Retinal pigment epithelial cell (primary cell): ENCODE measurements at places on chromosomes 12 and 14.

GRCh38 chr14:78836777-78837176, 666.6 kb downstream of the NRXN3 start:
- DNase-seq = peak; percentile 37

DNA sequence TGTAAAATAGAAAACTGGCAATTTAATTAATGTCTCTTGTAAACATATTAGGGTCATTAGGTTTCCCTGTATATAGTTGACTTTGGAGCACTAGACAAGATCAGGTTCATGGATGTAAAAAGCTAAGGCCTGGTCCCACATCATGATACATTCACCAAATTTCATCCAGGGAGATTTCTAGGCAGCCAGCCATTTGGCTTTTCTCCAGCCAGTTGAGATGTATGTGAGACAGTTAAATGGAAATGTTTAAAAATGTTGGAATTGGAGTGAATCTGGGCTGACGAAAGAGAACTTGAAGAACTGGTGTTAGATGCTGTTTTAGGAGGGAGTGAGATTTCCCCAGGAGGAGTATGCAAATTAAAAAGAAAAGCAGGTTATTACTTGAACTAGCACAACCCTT, 41.8 kb upstream of the CLEC14A start:
- no peak for DNase-seq

DNA sequence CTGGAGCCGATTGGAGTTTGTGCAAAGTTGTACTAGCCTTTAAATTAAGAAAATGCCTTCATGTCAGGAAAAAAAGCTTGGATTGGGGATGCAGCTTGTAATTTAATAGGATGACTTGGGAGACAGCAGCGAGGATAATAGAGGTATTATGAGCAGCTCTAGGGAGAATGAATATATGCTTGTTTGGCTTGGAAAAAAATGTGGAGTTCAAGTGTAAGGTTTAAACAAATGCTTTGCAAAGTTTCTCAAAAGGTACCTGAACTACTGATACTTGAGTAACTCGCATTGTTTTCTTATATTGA, 65.3 kb upstream of the RASSF3 start:
- DNase-seq = no peak

- no peak for DNase-seq
Observed at GRCh38 chr12:76341436-76342030, 6.7 kb downstream of the BBS10 start.

DNA sequence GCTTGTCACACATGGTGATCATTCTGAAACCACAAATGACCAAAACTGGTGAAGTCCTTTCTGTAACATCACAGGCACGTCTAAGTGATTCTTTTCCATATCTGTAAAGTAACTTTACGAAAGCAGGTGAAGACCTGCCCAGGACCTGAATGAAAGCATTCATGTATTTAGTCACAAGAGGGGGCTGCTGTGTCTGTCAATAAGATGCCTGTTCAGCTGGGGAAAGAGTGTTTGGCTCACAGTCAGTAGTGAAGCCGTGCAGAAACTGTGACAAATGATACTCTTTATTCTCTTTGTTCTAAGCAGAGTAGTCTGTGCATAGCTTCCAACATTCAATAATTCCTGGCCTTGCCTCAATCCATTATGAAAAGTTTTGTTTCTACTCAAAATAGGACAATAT, 373.5 kb upstream of the OR4E1 start:
- no peak for DNase-seq

DNA sequence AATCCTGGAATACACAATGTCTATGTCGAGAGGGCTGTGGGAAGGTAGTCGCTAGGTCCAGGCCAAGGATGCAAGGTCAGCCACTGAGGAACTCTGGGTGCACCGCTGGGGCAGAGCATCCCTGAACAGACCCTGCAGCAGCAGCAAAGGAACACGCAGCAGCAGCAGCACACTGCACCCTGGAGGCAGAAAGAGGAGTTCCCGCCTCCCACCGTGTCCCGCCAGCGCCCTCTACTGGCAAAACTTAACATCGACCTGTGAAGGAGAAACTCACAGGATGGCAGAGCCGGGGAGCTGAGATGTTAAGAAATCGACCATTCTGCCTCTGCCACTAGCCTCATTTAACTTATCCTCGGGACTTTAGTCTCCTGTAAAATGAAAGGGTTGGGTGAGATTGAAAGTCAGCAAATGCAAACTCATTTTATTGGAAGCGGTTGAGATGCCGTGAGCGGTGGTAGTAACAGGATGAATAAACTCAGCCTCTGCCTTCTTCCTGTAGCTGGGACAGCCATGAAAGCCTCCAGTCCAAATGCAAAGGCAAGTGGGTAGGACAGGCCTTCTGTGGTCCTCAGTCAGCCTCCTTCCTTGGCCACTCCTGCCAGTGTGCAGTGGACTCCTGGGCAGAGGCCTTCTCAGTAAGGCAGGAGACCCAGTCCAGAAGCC, 45.6 kb downstream of the STAB2 start:
- peak; percentile 6 for DNase-seq

DNA sequence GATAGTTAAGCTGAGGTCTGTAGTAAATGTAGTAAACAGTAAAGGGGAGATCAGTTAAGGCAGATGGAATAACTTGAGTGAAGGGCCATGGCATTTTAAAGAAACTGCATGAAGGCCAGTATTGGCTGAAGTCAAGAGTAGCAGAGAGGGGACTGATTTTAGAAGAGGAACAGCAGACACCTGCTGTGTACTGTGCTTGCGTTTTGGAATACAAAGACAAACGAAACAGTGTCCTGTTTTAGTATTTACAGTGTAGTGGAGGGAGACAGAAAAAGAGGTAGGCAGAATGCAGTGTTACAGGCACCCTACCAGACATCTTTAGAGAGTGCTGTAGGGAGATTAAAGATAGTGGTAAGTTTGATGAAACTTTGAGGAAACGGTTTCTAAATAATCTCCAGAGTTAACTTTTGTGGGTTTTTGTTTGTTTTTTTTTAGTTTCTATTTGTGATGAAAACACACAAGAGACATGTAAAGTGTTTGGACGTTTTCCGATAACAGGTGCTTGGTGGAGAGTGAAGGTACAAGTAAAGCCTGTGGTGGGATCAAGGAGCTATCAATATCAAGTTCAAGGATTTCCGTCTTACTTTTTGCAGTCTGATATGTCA, 2.1 kb downstream of the HELB start:
- no peak for DNase-seq

- no peak for DNase-seq
Observed at GRCh38 chr14:59046746-59047145, 141.7 kb upstream of the DAAM1 start.

DNA sequence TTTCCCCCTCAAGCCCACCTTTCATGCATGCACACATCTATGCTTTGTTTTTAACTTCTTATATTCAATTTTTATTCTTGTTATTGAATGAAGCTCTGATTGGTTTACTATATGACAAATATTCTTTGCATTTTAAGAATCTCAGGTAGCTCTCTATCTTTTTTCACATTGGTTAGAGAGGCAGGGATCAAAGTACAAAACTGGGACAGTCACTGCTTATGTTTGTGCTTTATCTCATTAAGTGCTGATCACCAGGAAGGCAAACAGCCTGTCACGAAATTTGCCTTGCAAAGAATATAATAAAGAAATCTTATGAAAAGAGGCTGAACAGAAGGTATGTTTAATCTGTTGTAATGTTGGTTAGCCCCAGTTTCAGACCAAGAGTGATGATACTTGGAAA, 29.7 kb upstream of the INSM2 start:
- DNase-seq = no peak

GRCh38 chr12:130764073-130764472, 48.0 kb upstream of the RIMBP2 start:
- DNase-seq = no peak

- no peak for DNase-seq
Observed at GRCh38 chr14:89298056-89298834, 118.8 kb downstream of the FOXN3 start.

DNA sequence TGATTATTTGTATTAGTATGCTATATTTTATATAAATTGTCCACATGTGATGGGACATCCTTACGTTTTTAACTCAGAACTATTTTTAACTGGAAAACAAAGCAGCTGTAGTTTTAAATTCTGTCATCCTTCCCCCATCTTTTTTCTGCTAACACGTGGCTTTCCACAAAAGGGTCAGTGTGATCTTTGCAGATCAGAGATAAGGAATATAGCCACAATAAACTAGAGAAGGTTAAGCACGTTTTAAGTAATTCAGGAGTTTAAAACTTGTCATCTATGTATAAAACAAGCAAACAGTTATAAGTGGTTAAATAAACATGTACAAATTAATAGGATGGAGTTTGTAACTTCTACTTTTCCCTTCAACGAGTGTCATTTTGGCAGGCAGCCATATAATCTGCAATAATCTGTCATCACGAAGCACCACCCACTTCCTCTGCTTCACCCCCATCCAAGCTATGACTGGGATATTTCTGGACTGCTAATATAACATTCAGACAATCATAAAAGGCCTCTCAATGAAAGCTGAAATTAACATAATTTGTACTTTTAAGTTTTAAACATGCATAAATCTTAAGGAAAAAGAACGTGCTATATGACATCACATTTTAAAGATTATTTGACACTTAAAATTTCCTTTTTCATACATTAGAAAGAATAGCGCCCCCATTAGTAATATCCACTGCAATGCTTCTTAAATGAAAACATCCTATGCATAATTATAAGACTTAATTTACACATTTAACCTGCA, 15.3 kb downstream of the TAOK3 start:
- no peak for DNase-seq

GRCh38 chr12:121217063-121217462, 7.1 kb downstream of the P2RX4 start:
- no peak for DNase-seq

DNA sequence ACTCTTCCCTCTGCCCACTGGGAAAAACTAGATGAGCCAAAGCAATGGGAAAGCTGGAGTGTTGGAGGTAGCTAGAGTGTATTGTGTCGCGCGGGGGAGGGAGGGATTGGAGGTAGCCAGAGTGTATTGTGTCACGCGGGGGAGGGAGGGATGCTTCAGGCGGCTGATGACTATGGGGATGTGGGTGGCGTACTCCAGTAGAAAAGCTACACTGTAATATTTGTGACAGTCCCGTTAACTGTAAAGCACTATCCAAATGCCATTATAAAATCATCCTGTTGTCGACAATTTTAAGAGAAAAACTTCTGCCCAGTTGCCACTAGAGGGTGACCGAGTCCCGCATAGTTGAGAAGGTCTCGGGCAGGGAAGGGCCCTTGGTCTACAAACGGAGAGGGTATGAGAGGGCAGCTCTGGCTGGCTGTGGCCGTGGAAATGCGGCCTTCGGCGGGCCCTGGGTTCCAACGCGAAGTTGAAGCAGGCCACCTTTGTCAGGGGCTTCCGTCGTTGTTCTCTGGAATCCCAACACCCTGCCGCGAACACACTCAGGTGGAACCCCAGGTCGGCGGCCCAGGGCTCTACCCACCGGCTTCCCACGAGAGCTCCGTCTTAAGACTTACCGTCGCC, 15.1 kb upstream of the PLEK2 start:
- DNase-seq = peak; percentile 47

DNA sequence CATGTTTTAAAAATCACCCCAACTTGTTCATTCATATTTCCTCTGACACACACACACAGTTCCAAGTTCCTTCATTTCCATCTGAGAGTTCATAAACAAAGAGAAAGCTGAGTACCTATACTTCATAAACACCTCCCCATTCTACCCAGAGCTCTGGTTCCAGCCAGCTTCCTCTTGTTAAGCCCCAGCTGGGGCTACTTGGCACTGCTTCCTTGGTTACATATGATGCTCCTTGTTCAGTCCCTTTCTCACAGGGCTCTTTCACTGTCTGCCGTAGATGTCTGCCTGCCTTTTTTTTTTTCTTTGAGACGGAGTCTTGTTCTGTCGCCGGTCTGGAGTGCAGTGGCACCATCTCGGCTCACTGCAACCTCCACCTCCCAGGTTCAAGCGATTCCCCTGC, 77.5 kb downstream of the COX16 start:
- DNase-seq = no peak

GRCh38 chr14:51419685-51420084, 179.6 kb downstream of the TMX1 start:
- DNase-seq = no peak

DNA sequence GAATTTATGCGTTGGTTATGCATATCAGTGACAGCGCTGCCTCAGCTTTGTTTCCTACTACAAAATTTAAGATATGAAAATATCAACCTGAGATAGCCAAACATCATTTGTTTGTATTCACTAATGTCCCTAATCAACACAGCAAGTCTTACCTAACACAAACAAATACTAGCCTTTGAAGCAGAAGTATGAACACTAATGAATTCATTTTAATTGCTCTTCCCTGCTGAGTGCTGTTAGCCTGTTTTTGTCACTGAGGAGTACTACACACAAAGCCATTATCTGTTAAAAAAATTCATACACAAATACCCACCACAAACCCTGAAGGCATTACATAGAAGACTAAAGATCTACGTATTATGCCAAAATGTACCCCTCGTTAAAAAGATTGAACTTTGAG, 150.8 kb downstream of the HELB start:
- no peak for DNase-seq

DNA sequence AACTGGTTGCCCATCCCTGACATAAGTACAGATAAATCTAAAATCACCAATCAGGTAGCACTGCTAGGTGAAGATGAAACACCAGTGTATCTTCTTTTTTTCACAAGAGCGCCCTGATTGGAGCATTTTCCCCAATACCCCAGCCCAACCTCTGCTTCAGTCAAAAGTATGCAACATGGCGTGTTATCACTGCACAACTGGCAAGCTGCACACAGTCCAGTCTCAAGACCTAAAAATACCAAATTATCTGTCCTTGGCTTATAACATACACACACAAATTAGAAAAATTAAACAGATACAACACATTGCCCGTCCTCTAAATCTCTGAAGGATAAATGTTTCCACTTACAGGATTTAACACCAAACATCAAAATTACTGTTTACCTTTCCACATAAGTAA, 20.2 kb upstream of the SELPLG start:
- no peak for DNase-seq

GRCh38 chr12:93780101-93780641, 103.0 kb downstream of the CRADD start:
- DNase-seq = no peak

GRCh38 chr14:24316597-24316950, 5.3 kb downstream of the LTB4R start:
- no peak for DNase-seq

DNA sequence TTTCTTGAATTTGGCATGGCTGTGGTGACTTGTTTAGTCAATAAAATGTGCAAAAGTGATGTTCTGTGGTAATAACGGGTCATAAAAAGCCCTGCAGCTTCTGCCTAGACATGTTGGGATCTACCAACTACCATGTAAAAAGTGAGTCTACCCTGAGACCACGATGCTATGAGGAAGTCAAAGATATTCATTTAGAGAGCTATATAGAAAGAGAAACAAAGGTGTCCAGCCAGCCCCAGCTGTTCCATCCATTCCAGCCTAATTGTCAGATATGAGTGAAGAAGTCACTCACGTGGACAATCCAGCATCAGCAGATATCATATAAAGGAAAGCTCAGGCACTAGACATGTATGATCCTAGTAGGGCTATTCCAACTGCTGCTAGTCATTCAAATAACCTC, 117.2 kb upstream of the SSTR1 start:
- no peak for DNase-seq
